ENCODE measurements at places on chromosomes 12 and 14. TPM values are rescaled to one million over a fixed set of nuclear protein-coding genes. Genes with fewer than 3 reads are reported as not detected.

The CPNE8 gene
- polyA plus RNA-seq, result not detected

The CYP27B1 gene
- 2.3 TPM for polyA plus RNA-seq

The RBP5 gene
- 0.06 TPM for polyA plus RNA-seq

The SLCO1B3 gene
- polyA plus RNA-seq, result not detected

The TUNAR gene
- 0.03 TPM for polyA plus RNA-seq

DNA sequence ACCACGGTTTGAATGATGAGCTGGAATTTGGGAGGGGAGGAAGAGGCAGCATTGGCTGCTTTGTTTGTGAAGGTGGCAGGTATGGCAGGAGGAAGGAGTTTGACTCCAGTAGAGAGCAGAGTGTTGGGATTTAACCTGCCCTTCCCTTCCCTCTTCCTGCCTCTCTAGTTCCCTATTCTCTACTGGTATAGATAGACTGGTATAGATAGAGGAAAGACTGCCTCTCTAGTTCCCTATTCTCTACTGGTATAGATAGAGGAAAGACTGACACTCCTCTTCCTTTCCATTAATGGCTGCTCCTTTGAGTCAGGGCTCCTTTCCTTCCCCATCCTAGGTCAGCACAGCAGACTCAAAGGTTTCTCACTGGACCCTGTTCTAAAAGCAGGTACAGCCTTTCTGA is 8.4 kb upstream of the SYCP3 start:
- no peaks in the 10 kb centered on the region for H3K4me1 ChIP-seq
- no peak overlapping the region for H3K4me3 ChIP-seq
- no peaks in the 10 kb centered on the region for H3K27me3 ChIP-seq
- H3K27ac ChIP-seq, result no peak overlapping the region
- no peak for DNase-seq

DNA sequence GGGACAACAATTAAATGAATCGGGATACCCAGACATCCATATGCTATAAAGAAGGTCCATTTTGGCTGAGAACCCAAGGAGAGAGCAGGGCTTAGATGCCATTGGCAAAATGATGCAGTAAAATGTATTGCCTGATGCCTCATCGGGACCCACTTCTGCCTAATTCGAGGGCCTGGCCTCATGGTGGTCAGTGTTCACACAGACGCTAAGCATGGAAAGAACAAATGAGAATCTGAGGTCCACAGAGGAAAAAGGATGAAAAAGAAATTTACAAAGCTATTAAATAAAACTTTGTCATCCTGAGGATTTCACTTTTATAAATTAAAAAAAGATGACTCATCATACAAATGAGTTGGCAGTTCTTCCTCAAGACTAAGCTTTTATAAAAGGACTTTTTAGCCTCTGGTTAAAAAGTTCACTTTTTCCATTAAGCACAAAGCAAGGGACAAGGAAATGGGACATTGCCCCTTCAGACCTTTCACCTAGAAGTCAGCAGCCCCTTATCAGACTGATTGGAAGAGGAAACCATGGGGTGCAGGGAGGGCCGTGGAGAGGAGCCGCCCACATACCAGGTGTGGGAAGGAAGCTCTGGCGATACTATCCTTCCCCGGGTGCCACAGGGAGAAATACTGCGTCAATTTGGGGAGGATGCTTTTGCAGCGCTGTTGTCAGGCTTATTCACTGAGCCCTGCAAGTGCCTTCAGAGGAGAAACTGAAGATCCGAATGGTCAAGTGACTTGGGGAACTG is 176.0 kb downstream of the EGLN3 start:
- no peak overlapping the region for H3K4me3 ChIP-seq
- no peaks in the 10 kb centered on the region for H3K4me1 ChIP-seq
- DNase-seq, result no peak
- H3K36me3 ChIP-seq, result no peaks in the 10 kb centered on the region
- H3K27ac ChIP-seq, result no peak overlapping the region

DNA sequence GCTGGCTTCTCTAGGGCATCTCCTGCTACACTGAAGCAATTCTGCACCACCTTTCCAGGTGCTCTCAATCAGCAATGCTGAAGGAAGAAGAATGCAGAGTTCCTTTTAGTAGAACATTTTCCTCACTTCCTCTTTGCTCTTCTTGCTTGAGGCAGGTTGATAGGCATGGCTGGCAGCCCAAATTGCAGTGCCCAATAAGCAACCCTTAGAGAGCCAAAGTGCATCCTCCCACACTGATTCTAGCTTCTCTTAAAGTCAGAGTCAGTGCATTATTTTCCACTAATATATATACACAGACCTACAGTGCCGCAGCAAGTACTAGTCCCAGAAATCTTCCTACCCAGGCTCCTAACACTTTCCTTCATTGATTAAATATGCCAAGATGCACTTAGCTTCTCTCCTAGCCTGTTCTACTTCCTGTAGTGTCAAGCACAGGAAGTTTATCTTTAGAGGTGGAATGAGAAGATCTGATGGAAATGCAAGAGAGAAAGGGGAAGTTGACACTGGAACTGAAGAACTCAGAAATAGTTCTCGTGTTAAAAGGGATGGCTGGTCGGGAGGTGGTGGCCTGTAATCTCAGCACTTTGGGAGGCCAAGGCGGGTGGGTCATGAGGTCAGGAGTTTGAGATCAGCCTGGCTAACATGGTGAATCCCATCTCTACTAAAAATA is 132.7 kb downstream of the SSPN start:
- no peaks in the 10 kb centered on the region for H3K27me3 ChIP-seq
- no peak overlapping the region for H3K4me3 ChIP-seq
- no peaks in the 10 kb centered on the region for H3K36me3 ChIP-seq

GRCh38 chr12:75960954-75961661 is 70.5 kb downstream of the PHLDA1 start:
- no peak overlapping the region for H3K4me3 ChIP-seq
- peaks cover 7% of the 10 kb centered on the region for H3K4me1 ChIP-seq
- DNase-seq, result no peak
- no peaks in the 10 kb centered on the region for H3K27me3 ChIP-seq
- H3K36me3 ChIP-seq, result no peaks in the 10 kb centered on the region

GRCh38 chr12:48286665-48287064 is 64.1 kb downstream of the ZNF641 start:
- no peaks in the 10 kb centered on the region for H3K36me3 ChIP-seq
- no peak overlapping the region for H3K27ac ChIP-seq
- H3K27me3 ChIP-seq, result no peaks in the 10 kb centered on the region
- DNase-seq, result no peak
- H3K4me1 ChIP-seq, result no peaks in the 10 kb centered on the region
- H3K4me3 ChIP-seq, result no peak overlapping the region

DNA sequence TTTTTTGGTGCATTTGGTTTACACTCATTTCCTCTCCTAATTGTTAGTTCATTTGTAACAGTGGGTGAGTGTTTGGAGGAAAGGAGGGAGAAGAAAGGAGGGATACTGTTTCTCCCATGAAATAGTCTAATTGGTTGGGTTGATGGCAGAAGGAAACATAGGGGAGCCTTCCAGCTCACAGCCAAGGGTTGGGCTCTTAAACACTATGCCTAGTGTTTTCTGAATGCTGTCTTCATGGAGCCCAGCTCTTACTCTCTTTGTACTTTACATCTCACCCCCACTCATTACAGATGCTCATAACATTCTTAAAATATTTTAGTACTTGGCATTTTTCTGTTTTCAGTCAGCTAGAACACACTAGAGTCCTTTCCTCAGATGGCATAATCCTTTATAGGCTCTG is 38.2 kb downstream of the BAZ2A start:
- H3K4me1 ChIP-seq, result peaks cover 6% of the 10 kb centered on the region
- H3K27ac ChIP-seq, result peak overlapping the region; percentile 64
- no peak overlapping the region for H3K4me3 ChIP-seq
- H3K36me3 ChIP-seq, result peaks cover 30% of the 10 kb centered on the region
- H3K27me3 ChIP-seq, result no peaks in the 10 kb centered on the region

DNA sequence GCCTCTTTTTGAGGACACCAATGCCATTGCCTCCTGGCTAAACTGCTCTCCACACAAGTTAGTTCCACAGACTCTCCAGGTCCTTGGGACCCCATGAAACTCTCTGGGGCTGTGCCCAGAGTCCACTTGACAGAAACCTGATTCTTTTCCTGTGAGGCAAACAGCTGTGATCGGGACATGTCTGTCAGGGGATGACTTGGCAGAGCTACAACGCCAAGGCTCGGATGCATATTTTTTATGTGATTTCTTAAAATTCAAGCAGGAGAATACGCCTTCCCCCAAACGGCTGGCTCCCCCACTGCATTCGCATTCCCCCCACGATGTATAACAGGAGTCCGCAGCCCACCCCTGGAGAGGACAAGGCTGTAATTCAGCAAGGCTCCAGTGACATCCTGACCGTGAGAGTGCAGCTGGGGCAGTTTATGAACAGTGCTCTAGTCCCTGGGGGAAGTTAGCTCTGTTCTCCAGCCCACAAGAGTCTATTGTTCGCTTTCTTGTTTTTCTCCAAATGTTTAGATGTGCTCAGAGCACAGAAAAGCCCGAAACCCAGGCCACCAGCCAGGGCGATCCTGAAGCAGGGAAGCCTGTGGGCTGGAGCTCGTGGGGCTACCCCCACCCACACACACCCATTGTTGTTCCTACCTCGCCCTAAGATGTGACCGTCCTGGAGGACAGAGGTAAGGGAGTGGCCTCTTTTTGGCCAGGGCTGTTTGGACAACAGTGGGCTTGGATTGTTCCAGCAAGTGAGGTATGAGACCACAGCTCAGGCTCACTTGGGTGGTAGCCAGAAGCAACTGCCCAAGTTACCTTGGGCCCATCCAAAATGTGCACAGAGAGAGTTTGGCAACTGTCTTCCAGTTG is 159.5 kb downstream of the ZFP36L1 start:
- no peaks in the 10 kb centered on the region for H3K27me3 ChIP-seq
- H3K36me3 ChIP-seq, result no peaks in the 10 kb centered on the region
- no peak overlapping the region for H3K27ac ChIP-seq

GRCh38 chr12:97758194-97758501 is 295.5 kb downstream of the RMST start:
- peaks cover 4% of the 10 kb centered on the region for H3K4me1 ChIP-seq
- no peaks in the 10 kb centered on the region for H3K36me3 ChIP-seq
- H3K4me3 ChIP-seq, result no peak overlapping the region
- H3K27ac ChIP-seq, result no peak overlapping the region
- H3K27me3 ChIP-seq, result no peaks in the 10 kb centered on the region

DNA sequence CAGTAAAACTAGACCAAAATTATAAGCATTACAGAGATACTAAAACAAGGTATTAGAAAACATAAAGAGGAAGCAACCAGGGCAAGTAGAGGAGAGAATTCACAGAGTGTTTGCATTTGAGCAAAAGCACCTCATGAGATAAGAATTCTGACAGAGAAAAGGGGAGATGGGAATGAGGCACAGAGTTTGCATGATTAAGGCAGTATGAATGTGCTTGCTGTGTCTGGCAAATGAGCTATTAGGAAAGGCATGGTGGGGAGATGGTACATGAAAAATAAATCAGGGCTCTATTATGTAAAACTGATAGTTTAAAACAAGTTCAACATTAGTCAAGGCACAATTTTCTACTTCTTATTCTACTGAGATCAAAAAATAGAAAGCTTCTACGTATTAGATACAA is 23.1 kb downstream of the GARIN6 start:
- no peak for DNase-seq
- no peaks in the 10 kb centered on the region for H3K4me1 ChIP-seq
- no peaks in the 10 kb centered on the region for H3K36me3 ChIP-seq
- no peak overlapping the region for H3K4me3 ChIP-seq
- H3K27ac ChIP-seq, result peak overlapping the region; percentile 13

GRCh38 chr12:57845478-57846284 is 848 bp downstream of the CTDSP2 start:
- DNase-seq, result peak; percentile 84
- peak overlapping the region; percentile 99 for H3K27ac ChIP-seq

- H3K36me3 ChIP-seq, result no peaks in the 10 kb centered on the region
- no peak overlapping the region for H3K27ac ChIP-seq
- DNase-seq, result no peak
- H3K4me1 ChIP-seq, result no peaks in the 10 kb centered on the region
- H3K4me3 ChIP-seq, result no peak overlapping the region
These were observed 18.8 kb upstream of the WDR20 start for GRCh38 chr14:102120888-102121287.

GRCh38 chr12:55044135-55044534 is 24.4 kb downstream of the NEUROD4 start:
- no peaks in the 10 kb centered on the region for H3K36me3 ChIP-seq
- no peaks in the 10 kb centered on the region for H3K27me3 ChIP-seq
- no peak for DNase-seq
- no peak overlapping the region for H3K4me3 ChIP-seq
- H3K4me1 ChIP-seq, result no peaks in the 10 kb centered on the region
- no peak overlapping the region for H3K27ac ChIP-seq

GRCh38 chr14:89041257-89041582 is 216.8 kb downstream of the TTC8 start:
- DNase-seq, result peak; percentile 69
- H3K36me3 ChIP-seq, result no peaks in the 10 kb centered on the region
- H3K4me1 ChIP-seq, result peaks cover 19% of the 10 kb centered on the region
- H3K4me3 ChIP-seq, result peak overlapping the region; percentile 48

GRCh38 chr14:91300283-91300895 is 55.9 kb upstream of the GPR68 start:
- no peaks in the 10 kb centered on the region for H3K36me3 ChIP-seq
- no peaks in the 10 kb centered on the region for H3K4me1 ChIP-seq
- no peaks in the 10 kb centered on the region for H3K27me3 ChIP-seq

DNA sequence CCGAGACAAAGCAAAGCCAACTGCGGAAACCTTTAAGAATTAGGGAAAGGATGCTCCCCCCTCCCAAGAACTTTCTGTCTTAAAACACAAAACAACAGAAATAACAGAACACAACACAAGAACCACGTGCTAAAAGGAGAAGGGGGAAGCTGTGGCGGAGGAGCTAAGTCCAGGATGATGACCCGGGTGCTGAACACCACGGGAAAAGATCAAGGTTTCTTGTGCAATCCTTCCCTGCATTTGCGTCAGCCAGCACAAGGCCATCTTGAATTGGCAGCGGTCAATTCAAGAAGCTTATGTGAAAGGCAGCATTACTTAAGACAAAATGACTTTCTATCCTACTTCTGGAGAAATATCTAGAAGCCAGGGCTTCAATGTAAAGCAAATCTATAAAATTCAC is 11.0 kb upstream of the CREBL2 start:
- no peaks in the 10 kb centered on the region for H3K4me1 ChIP-seq
- no peak for DNase-seq
- H3K27me3 ChIP-seq, result no peaks in the 10 kb centered on the region
- no peak overlapping the region for H3K4me3 ChIP-seq
- no peaks in the 10 kb centered on the region for H3K36me3 ChIP-seq
- no peak overlapping the region for H3K27ac ChIP-seq
